ENCODE measurements at places on chromosomes 12 and 14.
A peak's percentile ranks its signal among the peaks of the same experiment; 100 is the strongest.

DNA sequence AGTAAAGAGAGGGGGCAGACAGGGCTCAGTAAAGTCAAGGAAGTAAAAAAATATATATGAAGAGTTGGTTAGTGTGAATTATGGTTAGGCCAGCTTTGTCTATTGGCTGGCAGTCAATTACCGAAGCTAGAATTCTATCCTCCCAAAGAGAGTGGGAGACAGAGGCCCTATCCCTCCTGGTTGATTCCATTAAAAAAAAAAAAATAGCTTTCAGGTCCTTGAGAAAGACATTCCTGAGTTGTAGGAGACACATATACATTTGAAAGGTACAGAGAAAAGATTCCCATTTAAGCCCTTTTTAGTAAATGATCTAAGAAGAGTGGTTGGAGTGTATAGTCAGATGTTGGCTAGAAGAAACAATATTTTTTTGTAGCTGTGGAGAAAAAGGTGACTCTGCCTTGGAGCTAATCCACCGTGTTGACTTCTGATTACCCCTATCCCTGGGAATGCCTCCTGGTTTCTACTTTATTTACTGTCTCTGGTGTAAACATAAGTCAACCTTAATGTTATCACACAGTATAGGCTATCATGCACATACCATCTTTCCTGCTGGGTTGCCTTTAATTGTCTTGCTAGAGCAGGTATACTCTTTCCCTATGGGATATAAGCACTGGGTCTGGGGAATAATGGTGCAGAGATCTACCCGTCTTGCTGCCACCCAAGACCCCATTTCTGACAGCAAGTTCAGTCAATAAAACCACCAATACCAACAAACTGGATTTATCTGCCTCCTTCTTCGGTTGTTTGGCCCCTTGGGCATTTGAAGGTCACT is 859.9 kb upstream of the ATXN7L3B start:
- no peak for DNase-seq

DNA sequence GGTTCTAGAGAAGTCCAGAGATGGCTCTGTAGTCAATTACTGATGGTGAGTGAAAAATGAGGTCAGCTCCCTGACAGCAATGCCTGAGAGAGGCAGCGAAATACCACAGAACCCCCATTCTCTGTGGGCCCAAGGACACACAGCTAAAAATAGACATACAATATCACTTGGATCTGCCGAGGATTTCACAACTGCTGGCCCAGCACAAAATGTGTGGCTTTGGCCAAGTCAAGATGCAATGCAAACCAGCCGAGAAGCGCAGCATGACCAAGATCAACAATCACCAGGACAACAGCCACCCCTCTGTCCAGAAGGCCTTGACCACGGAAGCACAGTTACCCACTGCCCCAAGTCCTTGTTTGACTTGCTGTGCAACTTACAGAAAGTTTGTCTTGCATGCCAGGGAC is 52.2 kb downstream of the CKAP4 start:
- DNase-seq, result peak; percentile 69

- peak; percentile 86 for DNase-seq
Observed at GRCh38 chr14:89702073-89702875, 252.3 kb downstream of the EFCAB11 start.

- no peak for DNase-seq
Observed at GRCh38 chr14:86802726-86803125, 1190.3 kb downstream of the GALC start.

- DNase-seq, result no peak
Observed at GRCh38 chr14:54946500-54946899, 43.9 kb upstream of the GCH1 start.

DNA sequence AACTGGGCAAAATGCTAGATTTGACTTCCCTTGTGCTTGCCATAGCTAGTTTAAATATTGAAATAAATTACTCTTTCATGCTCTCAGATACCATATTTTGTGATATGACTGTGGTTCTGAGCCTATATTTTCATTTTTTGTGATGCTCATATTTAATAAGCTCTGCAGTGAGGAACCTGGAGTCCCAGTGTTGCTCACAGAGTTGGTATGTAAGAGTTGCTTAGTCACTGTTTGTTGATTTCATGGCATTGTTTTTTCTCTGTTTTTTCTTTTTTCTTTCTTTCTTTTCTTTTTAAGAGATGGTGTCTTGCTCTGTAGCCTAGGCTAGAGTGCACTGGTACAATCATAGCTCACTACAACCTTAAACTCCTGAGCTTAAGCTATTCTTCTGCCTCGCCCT is 750.5 kb upstream of the TMEM132C start:
- DNase-seq, result no peak

- no peak for DNase-seq
Observed at GRCh38 chr12:90548595-90548994, 406.4 kb downstream of the CCER1 start.

DNA sequence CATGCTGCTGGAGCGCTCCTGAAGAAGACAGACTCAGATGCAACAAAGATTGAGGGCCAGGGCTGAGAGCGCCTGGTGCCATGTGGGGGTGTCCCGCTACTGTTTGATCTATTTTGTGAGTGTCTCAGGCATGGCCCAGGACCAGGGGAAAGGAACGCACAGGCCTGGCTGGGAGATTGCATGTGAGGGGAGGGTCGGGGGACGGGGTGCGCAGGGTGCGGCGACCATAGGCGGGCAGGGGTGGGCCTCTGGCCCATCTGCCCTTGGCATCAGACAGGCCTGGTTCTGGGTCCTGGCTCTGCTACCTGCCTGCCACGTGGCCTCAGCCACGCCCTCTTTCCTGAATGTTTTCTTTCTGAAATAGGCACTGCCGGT is 47.5 kb downstream of the BEGAIN start:
- no peak for DNase-seq

- no peak for DNase-seq
Observed at GRCh38 chr14:47389535-47389934, 285.9 kb downstream of the MDGA2 start.

DNA sequence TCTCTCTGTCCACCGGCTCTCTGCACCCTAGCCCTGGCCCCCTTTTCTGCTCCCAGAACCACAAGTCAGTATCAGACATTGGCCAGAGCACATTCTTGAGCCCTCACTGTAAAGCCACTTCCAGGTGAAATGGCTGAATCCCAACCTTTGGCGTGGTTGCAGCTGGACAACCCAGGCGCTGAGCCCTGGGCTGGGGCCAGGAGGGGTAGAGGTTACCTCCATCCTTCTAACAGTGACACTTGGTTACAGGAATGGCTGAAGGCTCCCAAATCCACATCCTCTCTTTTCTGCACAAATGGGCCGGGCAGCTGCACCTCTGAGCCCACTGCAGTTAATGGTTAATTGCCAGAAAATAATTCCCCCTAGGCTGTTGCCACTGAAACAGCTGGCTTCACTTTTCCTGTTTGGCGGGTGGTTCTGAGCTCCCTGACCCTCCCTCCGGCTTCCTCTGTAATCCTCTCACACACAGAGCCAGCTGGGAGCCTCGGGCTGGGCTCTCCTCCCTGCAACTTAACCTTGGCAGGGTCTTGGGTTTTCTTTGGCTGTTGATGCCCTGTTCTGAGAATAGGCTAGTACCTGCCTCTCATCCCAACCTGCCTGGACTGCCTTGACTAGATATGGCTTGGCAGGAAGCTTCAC is 44.1 kb downstream of the TSPAN11 start:
- DNase-seq, result no peak

DNA sequence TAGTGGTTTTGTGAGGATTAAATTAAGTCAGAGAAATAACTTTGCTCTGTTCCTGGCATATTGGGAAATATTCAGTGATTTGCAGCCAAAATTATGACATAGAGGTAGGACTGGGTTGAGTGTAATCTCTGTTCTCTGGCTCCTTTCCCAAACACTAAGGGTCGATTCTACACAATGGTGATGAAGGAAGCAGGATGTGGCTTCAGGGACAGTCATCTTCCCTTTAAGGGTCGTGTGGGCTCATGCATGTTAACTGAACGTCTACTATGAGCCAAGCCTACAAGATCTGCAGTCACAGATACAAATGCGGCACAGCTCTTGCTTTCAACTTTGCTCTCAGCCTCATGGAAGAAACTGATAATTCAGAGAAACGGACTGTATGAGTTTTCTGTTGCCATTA is 381.6 kb downstream of the VRK1 start:
- DNase-seq, result no peak

- no peak for DNase-seq
Observed at GRCh38 chr12:77115471-77115870, 50.1 kb upstream of the E2F7 start.

Measured in skin of body (tissue), 3 donors.